ENCODE measurements at places on chromosomes 7 and 10. TPM values are rescaled to one million over a fixed set of nuclear protein-coding genes. Genes with fewer than 3 reads are reported as not detected.

ECD gene
- 20.9 TPM for total RNA-seq

PAX2 gene
- total RNA-seq, result not detected

CTBP2 gene
- total RNA-seq, result 207 TPM

SUN3 gene
- not detected for total RNA-seq

- no peak for DNase-seq
Measured at GRCh38 chr7:28192786-28193585, 12.4 kb upstream of the JAZF1 start.

GRCh38 chr10:126448091-126448490 lies 59.8 kb upstream of the ADAM12 start:
- no peak for DNase-seq

DNA sequence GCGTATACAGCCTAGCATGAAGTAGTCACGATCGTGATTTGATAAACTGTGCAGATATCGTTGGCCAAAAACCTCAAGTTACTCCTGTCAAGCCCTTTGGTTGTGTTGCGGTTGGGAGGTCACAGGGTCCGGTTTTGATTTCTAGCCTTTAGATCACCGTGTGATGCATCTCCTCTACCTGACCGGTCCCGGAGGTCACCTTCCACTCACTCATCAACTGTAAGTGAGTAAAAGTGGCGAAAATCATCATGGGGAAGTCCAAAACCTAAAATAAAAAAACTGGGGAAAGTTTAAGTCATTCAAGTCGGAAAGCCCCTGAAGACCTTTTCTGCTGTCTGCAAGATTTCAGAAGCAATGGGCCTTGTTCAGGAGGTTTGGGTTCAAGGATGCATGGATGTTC lies 62.8 kb downstream of the ADARB2 start:
- DNase-seq, result no peak

DNA sequence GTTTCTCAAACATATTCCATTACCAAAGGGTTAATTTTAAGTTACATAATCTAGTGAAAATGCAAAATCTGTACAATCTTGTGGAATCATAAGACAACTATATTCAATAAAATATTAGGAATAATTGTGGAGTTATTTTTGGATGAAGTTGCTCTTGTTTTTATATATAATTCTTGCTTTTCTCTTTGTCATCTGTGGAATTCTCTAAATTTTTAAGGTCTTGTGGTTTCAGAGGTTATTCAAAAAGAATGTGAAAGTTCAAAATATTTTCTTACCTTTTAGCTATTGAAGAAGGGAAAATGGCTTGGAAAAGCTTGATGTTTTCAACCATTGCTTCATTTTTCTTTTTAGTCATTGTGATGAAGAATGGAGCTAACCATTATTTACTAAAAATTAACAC lies 552.1 kb downstream of the TFEC start:
- DNase-seq, result no peak

DNA sequence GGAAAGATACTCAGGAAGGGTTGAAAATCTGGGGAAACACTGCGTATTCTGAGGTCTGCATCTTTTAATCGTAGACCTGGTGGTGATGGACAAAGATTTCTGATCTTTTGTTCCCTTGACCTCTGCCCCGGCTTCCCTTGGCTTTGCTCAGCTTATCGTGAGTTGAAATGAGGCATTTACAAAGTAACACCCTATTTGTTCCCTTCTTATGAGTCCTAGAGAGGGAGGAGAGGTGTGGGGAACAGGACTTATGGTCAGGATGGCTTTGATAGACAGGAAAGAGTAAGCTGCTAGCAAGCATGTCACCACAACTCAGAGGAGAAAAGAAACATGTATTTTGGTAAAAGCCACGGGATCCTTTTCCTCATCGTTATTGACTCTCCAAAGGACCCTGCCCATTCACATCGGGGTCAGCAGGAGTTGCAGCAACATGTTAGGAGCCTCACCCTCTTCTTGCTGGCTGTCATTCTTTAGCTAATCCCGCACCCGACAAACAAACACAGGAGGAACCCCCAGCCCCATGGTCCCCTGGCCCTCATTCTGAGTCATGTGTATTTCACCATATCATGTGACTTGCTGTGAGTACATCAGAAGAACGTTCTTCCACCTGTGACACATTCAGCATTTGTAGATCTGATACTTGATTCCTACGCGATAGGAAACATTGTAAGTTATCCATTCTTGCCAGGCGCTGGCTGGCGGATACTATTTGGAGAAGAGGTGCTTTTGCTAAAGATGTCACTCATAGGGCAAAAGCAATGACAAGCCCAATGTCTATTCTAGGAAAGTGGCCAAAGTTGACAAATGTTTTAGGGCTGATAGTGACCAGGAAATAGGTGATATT lies 170.1 kb downstream of the RTKN2 start:
- no peak for DNase-seq

- no peak for DNase-seq
Measured at GRCh38 chr10:8473205-8473604, 418.7 kb downstream of the GATA3 start.

- DNase-seq, result peak; percentile 63
Measured at GRCh38 chr7:151088019-151088855, 2.0 kb downstream of the AGAP3 start.

DNA sequence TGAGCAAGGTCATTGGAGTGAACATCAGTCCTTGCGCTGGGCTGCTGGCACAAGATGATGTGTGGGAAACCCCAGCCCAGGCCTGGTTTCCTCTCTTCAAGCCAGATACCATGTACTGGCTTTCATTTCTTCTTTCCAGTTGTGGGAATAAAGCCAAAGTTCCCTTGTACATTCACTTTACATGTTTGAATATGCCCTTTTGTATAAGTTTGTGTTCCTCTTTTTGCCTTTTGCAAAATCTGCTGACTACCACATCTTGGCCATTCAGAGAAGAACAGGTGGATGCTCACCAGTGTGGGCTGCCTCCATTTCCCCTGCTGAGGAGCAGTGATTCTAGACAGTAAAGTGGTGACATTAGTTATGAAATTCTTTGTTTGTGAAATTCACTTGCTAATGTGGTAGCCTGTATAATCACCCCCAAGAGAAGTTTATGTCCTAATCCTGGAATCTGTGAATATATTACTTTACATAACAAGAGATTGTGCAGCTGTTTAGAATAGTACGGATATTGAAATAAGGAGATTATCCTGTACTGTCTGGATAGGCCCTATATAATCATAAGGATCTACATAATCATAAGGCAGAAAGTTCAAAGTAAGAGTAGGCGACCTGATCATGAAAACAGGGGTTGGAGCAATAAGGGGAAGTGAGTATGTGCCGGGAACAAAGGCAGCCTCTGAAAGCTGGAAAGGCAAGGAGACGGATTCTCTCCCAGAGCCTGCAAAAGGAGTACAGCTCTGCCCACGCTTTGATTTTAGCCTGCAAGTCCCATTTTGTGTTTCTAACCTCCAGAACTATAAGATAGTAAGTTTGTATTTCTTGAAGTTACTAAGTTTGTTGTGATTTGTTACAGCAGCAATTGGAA lies 18.8 kb upstream of the AOAH start:
- no peak for DNase-seq

DNA sequence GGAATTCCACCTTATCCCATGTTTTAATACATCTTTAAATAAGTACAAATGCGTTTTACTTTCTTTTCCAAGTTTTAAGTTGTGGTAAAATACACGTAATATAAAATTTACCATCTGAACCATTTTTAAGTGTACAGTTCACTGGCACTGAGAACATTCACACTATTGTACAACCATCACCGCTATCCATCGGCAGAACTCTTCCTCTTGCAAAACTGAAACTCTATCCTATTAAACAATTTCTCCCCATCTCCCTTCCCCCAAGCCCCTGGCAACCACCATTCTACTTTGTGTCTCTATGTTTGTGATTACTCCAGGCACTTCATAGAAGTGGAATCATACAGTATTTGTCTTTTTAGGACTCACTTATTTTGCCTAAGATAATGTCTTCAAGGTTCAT lies 33.8 kb downstream of the HIP1 start:
- no peak for DNase-seq

DNA sequence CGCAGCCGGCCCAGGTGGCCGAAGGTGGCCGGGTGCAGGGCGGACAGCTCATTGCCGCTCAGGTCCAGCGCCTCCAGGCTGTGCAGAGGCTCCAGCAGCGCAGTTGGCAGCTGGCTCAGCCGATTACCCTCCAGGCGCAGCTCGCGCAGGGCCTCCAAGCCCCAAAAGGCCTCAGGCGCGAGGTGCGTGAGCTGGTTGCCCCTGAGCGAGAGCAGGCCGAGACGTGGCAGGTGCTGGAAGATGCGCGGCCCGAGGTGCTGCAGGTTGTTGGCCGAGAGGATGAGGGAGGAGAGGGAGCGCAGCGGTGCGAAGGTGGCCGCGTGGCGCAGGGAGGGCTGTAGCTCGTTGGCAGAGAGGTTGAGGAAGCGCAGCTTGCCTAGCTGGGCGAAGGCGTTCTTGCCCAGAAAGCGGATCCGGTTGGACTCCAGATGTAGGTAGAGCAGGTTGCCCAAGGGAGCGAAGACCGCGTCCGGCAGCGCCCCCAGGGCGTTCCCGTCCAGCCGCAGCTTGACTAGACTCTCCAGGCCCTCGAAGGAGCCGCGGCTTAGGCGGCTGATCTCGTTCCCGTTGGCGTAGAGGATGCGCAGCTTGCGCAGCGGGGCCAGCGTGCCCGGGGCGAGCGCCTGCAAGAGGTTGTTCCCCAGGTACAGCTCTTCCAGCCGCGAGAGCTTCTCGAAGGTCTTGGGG lies 923 bp downstream of the TRIL start:
- no peak for DNase-seq

GRCh38 chr10:440127-440526 lies 249.3 kb downstream of the DIP2C start:
- no peak for DNase-seq

DNA sequence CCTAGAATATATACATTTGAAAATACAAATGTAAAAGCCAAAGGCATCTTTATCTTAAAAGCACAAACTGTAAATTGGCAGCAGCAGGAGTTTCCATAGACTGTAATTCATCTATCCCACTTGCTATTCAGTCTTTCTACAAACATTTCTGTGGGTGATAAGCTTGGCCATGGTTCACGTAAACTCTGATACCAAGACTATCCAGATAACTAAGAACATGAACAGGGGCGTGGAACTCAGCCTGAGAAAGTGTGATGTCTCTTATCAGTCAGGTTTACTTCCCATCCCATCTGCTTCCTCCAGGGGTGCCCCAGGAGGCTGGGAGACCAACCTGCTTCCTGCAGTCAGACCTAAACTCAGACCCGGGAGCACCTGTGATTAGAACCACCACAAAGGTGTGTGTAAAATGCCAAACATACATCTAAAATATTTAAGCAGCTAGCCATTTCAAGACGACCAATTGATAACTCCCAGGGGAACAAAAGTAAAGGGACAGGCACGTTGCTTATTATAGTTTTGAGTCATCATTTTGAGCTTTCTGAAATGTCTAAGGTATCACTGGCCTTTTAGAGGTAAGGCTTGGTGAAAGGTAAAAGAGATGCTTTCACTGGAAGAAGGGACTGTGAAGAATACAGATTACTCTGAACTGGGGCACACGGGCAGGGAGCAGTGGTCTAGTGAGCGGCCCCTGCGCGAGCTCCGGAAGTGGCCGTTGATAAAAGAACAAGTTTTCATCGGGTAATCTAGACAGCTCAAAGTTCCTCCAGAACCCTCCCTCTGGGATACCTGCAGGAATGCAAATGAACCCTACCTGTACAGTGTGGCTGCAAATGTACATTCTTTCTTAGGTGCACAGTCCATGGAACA lies 51.5 kb downstream of the RSU1 start:
- DNase-seq, result no peak

DNA sequence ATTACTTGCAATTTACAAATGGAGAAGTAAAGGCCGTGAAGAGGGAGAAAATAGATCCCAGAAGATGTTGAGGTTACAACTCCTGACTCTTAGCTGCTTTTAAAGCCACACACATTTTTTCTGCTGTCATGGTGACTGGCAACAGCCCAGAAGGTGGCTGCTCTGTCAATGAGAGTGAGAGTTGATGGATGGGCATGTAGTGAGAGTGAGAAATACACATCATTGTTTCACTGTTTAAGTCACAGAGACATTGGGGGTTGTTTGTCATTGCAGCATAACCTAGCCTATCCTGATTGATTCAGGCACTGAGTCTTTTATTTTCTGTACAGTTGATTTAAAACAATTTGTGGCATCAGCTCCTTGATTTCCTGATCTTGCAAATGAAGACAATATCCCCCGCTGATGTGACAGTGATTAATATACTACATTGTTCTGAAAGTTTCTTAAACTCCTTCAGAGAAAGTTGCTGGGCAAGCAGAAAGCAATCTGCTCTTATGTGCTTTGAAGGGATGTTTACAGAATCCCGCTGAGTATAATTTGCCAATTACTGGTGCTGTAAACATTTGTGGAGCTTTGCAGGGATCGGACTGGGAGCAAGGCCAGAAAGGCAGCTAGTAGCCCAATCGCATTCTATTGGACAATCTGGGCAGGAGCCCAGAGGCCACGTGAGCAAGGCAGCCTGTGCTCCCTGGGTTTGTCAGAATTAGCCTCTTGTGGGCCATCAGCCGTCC lies 229.6 kb downstream of the PRPF18 start:
- DNase-seq, result no peak

DNA sequence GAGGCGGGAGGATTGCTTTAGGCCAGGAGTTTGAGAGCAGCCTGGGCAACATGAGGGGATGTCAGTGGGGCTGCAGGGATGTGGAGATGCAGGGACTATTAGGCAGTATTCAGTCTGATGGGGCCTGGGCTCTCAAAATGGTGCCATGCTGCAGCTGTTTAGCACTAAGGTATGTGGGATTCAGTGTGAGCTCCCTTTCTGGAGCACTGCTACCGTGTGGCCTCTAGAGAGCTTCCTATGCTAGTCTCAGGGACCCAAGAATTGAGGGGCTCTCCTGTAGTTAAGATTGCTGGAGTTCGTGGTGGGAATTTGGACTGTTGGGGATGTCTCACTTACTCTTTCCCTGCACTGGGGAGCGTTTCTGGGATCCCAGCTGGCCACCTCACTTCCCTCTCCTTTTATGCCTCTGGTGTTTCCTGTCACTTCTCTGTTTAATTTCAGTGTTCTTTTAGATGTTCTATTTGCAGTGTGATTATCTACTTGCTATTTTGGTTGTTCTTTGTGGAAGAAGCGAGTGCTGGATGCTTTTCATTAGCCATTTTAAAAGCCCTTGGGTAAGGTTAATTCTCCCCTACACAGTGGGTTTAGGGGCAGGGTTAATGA lies 23.4 kb downstream of the LSMEM1 start:
- DNase-seq, result no peak

Measured in HT-29 (cell line).